Stimulated activated CD8-positive, alpha-beta memory T cell treated with anti-CD3 and anti-CD28 coated beads, Interleukin-2, amount 100 ng/mL, for 1 hour (primary cell): ENCODE measurements at places on chromosomes 12 and 14.

GRCh38 chr12:63877693-63878092 is 33.2 kb downstream of the SRGAP1 start:
- no peak for DNase-seq

DNA sequence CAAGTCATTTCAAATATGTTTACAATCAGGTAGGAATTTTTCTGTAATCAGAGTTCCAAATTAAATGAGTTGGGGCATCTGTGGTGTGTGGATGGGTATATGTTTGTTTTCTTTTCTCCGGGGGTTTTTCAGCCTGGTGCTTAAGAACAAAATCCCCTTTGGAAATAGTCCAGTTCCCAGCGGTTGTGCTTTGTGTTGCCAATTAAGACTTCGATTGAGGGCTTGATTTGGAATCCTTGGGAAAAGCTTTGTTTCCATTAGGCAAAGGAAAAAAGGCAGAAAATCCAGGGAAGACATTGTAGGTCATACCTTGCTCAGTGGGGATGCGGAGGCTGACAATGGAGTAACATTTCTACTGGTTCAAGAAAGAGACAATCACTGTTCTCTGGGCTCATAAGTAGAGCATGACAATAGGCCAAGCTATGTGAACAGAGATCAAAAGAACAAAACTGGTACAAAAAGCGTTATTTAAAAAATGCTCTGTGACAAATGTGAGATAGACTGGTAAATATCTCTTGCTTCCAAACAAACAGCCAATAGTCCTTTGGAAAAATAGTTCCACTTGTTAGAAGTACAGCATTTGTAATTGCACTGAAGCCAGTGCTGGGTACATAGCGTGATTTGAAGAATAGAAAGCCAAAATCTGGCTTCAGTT is 79.7 kb downstream of the EML1 start:
- DNase-seq, result no peak

DNA sequence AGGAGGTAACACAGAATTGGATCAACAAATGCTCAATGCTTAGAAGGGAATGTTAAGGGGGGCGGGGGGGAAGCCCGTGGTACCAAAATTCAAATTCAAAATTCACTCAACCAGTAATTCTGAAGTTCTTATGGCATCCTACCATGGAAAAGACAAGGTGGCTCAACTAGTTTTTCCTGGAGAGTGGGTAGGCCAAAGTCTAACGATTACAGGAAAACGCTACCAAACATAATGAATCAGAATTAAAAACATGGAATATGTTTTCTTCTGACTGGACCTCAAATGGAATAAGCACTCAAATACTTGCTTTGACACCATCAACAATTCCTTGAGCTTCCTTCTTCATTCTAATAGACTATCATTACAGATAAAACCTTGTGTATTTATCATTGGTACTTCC is 2.3 kb downstream of the NACA start:
- no peak for DNase-seq

GRCh38 chr14:55772486-55772885 is 192.5 kb downstream of the KTN1 start:
- no peak for DNase-seq

GRCh38 chr12:9899209-9899608 is 17.9 kb downstream of the KLRF2 start:
- no peak for DNase-seq

DNA sequence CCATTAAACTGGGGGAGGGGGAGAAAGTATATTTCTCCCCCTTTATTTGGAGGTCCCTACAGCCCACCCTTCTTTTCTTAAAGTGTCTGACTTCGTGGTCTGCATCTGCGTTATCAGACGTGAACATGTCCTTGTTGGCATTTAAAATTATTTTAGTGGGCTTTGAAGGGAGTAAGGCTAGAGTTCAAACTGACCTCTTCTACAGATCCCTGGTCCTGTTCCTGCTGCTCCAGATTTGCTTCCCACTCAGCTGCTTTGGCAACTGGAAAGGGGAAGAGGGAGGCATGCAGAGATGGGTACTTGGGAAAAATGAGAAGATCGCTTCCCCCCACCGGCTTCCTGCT is 611 bp upstream of the SIX6 start:
- no peak for DNase-seq

- DNase-seq, result no peak
These were observed 74.3 kb downstream of the IGF1 start for GRCh38 chr12:102406033-102406584.

GRCh38 chr12:72523754-72524153 is 251.6 kb downstream of the TRHDE start:
- DNase-seq, result no peak

- no peak for DNase-seq
These were observed 10.7 kb upstream of the AVIL start for GRCh38 chr12:57829025-57829777.

DNA sequence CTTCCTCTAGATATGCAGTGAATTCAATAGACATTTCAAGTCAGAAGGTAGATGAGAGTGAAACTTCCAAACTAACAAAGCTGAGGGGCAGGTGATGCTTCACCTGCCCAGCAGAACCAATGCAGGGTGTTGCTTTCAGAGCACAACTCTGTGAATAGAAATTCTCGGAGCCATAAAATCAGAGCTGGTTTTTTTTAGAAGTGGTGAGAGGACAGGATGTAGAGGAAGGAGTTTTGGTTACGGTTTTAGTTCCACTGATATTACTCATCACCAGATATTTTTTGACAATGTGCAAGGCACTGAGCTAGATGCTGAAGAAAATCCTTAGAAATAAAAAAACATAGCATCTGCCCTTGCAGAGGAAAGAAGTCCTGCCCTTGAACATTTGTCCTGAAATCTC is 62.2 kb downstream of the BMP4 start:
- no peak for DNase-seq
